ENCODE measurements at places on chromosomes 6 and 20. TPM values are rescaled to one million over a fixed set of nuclear protein-coding genes. Genes with fewer than 3 reads are reported as not detected.

Gene PLA2G7
- not detected for total RNA-seq

Gene MTG2
- 44.9 TPM for total RNA-seq

Gene ZC3H12D
- 72.2 TPM for total RNA-seq

Gene ZNF334
- 3.4 TPM for total RNA-seq

Gene NFKBIL1
- total RNA-seq = 19.0 TPM

Gene SNAP25
- total RNA-seq = 0.27 TPM

Gene CLDN20
- total RNA-seq = not detected

Gene OR2H1
- total RNA-seq = not detected

GRCh38 chr6:137910424-137910834, 43.4 kb downstream of the TNFAIP3 start:
- no peak for DNase-seq

- DNase-seq = no peak
Measured at GRCh38 chr6:118661831-118662230, 10.4 kb upstream of the CEP85L start.

DNA sequence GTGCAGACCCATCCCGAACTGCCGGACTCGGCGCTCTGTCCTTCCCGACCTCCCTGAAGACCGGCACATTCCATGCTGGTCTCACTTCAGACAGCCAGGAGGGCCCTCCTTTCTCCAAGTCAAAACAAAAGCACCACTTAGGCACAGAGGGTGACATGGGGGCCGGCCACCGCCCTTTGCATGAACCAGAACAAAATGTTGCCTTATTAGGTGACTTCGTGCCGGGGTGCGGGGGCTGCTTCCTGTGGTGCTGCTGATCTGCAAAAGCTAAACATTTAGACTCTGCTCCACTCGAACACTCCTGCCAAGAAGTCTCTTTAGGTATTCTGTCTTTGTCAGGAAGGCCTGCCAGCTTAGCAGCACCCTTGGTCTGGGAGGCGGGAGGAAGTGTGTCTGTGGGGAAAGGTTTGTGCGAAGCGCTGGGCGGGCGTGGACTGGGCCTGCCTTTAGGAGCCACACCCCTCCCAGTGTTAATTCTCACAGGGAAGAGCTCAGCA, 133.8 kb downstream of the SMOC2 start:
- no peak for DNase-seq

GRCh38 chr20:48632825-48633619, 194.8 kb downstream of the PREX1 start:
- DNase-seq = no peak

DNA sequence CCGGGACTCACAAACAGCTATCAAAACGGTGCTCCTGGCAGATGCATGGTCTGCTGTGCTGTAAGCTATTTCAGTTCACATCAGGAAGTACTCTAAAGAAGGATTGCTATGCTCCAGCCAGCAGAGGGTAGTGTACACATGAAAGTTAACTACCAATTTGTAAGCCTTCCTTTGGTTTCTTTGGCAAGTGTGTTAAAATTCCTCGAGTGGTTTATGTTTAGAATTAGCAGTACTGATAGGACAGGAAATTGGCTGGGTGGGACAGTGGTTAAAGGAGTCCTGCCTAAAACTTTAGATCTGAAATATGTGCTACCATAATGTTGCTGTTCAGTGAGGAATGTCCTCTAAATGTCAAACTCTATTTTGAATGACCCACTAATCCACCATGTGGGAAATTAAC, 47.4 kb downstream of the TRMT11 start:
- DNase-seq = no peak

GRCh38 chr6:155117256-155117655, 122.1 kb downstream of the TIAM2 start:
- no peak for DNase-seq
